ENCODE measurements at places on chromosomes 4 and X.
A peak's percentile ranks its signal among the peaks of the same experiment; 100 is the strongest.

- no peak for DNase-seq
Measured at GRCh38 chrX:134543288-134543687, 83.3 kb downstream of the HPRT1 start.

DNA sequence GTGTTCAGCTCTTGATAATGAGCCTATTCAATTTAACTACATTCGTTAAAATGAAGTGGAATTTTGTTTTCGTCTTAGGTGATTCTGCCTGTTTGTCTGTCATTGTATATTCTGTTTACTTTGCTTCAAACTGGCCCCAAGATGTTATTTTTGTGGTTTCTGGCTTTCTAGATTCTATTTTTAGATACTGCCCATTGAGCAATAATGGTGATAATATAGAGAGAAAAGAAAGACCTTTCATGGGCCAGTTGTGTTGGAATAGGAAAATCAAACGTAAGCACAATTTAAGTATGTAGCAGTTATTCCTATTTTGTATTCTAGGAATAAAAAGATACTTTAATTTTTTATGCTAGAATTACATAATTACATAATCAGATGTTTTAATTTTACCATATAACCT, 4.0 kb downstream of the CDKN2AIP start:
- DNase-seq: no peak

GRCh38 chrX:9647431-9647830, 118.2 kb downstream of the GPR143 start:
- no peak for DNase-seq

DNA sequence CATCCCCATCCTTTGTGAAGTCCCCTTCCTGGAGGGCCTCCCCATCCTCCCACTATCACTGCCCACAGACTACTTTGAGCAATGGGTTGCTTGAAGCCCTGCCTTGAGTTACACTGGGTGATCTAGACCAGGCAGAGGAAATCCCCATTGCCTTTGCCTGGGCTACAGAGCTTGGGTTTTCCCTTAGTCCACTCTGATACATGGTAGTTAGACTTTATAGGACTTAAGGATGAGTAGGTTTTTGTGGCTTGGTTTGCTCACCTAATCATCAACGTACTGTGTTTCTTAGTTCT, 56.6 kb downstream of the TMEM131L start:
- DNase-seq: peak; percentile 67

GRCh38 chr4:108117418-108118182, 51.1 kb downstream of the LEF1 start:
- no peak for DNase-seq

DNA sequence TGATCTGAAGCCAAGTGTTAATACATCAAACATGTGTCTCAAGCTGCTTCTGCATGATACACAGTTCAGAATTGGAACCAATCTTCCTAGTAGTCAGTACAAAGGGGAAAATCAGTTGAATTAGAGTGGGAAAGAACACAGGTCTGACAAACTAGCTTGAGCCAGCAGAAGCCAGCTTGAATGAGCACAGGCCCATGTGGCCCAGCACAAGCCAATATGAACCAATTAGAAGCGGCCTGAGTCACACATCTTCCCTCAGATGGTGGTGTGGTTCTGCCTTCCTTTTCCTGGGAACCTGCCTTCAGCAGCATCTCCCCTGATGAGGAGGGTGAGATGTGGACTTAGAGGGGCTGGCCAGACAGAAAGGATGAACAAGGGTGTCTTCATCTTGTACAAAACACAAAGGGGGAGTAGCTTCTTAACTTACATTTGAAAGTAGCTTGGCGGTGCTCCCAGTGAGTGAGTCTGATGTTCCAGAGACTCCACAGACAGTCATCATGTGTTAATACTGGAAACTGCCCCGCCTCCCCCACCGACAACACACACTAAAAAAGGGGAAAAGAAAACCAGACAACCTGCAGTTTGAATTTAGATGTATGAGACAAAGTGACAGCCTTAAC, 72.0 kb downstream of the FRMPD4 start:
- DNase-seq: no peak

- DNase-seq: no peak
Measured at GRCh38 chrX:72399816-72400215, 94.1 kb upstream of the CITED1 start.

GRCh38 chrX:119654112-119654531, 38.8 kb downstream of the SEPTIN6 start:
- DNase-seq: peak; percentile 31
